ENCODE measurements at places on chromosomes 1 and 21. TPM values are rescaled to one million over a fixed set of nuclear protein-coding genes. Genes with fewer than 3 reads are reported as not detected.

The PROK1 gene
- not detected for total RNA-seq

DNA sequence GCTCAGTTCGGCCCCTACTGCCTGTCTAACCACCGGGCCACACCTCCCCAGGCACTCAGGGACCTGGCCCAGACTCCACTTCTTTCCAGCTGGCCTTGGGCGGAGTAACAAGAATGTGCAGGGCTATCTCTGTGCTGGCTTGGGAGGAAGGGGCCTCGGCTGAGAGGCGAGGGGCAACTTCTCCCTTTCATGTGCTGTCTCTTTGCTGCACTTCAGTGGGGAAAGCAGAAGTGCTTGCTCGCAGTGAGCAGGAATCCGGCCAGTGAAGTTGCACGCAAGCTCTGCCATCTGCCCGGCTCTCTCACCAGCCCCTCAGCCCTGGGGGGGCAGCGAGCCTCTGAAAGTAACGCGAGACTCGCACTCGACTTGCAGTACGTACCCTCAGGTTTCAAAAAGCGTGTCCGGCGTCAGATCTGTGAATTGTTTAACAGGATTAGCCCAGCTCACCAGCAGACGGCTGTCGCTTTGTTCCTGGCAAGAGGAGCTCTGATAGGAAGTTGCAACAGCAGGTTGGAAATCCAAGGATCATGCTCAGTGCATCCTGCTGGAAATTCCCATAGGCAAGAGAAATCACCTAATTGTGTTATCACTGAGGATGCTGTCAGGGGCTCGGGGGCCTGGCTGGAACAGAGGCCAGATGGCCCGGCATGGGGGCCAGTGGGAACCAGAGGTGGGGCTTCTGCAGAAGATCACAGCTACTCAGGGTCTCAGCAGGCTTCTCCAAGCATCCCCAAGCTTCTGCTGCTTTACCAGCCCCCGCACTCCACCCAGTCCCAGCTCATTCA lies 221.1 kb downstream of the NPHP4 start:
- DNase-seq, result no peak

- no peak for DNase-seq
Observed at GRCh38 chr1:155976913-155977689, 1.2 kb downstream of the ARHGEF2 start.

GRCh38 chr1:176987016-176987415 lies 177.5 kb downstream of the ASTN1 start:
- no peak for DNase-seq

GRCh38 chr1:112675728-112676381 lies 1.4 kb downstream of the MOV10 start:
- no peak for DNase-seq

DNA sequence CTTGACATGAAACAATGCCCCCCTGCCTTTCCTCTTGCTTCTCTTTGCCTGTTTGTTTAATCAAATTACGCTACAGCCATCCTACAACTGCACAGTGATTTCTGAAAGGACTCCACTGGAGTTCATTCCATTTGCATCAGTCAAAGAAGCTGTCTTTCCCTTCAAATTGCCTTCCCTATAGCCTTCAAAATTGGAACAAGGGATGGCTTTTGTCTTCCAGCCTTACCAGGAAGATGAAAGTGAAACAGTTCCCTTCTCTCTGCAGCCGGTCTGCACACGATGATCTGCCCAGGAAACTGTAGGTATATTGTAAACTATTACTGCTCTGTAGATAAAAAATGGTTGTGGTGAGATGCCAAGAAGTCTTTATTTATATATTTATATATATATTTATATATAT lies 65.6 kb upstream of the ETS2 start:
- no peak for DNase-seq

The LCE2C gene
- total RNA-seq, result not detected

DNA sequence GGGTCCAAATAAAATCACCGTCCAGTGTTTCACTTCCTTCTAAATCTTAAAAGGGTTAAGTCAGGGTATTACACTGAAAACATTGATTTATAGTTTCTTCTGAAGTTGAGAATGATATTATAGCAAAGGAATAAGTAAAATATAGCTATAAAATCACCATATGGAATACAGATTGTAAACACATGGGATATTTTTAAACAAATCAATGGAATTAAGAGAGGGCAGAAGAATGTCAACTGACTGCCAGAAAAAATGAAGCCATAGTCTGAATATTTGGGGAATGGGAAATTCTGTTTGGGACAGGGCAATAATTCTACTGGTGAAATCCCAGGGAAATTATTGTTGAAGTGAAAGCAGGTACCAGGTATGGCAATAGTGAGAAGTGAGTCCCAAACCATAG lies 664.6 kb downstream of the NCAM2 start:
- no peak for DNase-seq

The NOL9 gene
- total RNA-seq, result 11.1 TPM

GRCh38 chr21:28614791-28615190 lies 377.9 kb downstream of the LTN1 start:
- no peak for DNase-seq

Data from left lobe of liver (tissue), 2 donors.